Stimulated activated CD8-positive, alpha-beta memory T cell treated with anti-CD3 and anti-CD28 coated beads, Interleukin-4, amount 100 ng/mL, for 1 hour (primary cell): ENCODE measurements at places on chromosomes 3 and 15.

DNA sequence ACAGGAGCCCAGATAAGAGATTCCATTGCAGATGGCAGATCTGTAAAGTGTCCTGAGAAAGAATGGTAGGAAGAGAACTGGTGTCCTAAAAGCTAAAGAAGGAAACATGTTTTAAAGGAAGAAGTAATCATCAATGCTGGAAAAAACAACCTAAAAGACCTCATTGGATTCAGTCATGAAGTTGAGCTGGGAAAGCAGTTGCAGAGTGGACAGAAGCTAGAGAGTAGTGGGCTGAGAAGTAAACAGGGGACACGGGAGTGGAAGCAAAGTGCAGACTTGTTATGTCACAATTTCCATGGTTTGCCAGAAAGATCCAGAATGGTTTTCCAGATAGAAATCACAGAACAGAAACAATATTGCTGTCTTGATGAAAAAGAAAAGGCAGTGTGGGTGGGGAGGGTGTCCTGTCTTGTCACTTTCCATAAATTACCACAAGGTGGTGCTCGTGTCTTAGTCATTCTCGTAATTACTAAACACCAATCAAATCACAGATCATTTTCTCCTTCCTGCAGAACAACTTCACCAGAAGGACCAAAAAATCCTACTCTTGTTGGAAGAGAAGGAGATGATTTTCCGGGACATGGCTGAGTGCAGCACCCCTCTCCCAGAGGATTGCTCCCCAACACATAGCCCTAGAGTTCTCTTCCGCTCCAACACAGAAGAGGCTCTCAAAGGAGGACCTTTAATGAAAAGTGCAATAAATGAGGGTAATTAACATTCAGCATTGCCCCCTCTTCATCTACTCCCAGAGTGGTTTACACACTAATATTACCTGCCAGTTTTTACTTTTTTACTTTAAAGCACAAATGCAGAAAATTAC lies 64.5 kb downstream of the KLHL25 start:
- no peak for DNase-seq

DNA sequence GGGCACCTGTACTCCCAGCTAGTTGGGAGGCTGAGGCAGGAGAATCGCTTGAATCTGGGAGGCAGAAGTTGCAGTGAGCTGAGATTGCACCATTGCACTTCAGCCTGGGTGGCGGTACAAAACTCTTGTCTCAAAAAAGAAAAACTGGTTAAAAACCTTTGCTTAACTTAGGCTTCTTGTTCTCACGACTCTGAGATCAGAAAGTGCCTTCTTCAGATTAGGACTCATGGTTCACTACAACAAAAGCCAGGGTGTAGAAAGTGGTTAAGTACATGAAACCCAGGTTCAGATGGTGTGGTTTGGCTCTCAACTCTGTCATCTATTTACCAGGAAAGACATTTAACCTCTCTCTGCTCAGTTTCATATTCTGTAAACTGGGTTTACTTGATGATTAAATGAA lies 168.4 kb downstream of the TUSC7 start:
- DNase-seq, result no peak

GRCh38 chr3:4551051-4551711 lies 58.0 kb downstream of the ITPR1 start:
- DNase-seq, result no peak

GRCh38 chr3:41525303-41526064 lies 326.2 kb downstream of the CTNNB1 start:
- DNase-seq, result no peak

- no peak for DNase-seq
Observed at GRCh38 chr3:126159476-126159875, 20.9 kb downstream of the ALDH1L1 start.

- no peak for DNase-seq
Observed at GRCh38 chr3:155519078-155519477, 225.6 kb upstream of the STRIT1 start.

DNA sequence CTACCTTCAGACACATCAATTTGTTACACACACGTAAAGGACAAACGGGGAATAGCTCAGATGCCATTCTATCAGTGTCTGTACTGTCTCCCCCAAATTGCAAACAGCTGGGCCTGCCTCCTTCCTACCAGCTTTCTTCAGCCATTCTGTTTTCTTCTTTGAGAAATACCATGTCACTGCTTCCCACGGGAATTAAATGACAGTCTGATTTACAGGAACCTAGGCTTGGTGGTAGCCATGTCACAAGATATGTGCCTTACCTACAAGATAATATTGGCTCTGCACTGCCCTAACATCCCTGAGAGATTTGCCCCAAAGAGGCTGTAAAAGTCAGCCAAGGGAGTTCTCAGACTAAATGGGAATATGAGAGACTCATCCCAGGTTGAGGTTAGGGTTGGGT lies 308.3 kb downstream of the LRTM1 start:
- DNase-seq, result no peak

- no peak for DNase-seq
Observed at GRCh38 chr15:65305150-65305758, 777 bp downstream of the RNU5B-1 start.

GRCh38 chr3:15271785-15272381 lies 60.5 kb downstream of the SH3BP5 start:
- peak; percentile 68 for DNase-seq

GRCh38 chr15:66858423-66859207 lies 156.6 kb downstream of the SMAD6 start:
- DNase-seq, result no peak

DNA sequence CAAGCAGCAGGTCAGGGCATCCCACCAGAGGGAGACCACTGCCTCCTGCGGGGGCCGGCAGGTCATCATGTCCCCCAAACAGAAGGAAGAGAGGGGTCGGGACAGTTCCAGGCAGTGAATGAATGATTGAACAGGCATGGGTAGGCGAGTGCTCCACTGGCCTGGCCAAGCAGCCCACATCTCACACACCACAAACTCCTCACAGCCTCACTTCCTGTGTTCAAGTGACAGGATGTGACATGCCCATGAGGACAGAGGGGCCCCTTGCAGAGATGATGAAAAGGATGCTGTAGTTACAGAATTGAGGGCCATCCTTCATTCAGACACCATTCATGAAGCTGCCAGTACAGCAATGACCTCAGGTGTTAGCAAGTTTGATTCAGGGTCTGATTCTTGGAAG lies 3.7 kb downstream of the IQSEC1 start:
- DNase-seq, result peak; percentile 27
